Effector memory CD8-positive, alpha-beta T cell (primary cell): ENCODE measurements at places on chromosomes 3 and 15.

DNA sequence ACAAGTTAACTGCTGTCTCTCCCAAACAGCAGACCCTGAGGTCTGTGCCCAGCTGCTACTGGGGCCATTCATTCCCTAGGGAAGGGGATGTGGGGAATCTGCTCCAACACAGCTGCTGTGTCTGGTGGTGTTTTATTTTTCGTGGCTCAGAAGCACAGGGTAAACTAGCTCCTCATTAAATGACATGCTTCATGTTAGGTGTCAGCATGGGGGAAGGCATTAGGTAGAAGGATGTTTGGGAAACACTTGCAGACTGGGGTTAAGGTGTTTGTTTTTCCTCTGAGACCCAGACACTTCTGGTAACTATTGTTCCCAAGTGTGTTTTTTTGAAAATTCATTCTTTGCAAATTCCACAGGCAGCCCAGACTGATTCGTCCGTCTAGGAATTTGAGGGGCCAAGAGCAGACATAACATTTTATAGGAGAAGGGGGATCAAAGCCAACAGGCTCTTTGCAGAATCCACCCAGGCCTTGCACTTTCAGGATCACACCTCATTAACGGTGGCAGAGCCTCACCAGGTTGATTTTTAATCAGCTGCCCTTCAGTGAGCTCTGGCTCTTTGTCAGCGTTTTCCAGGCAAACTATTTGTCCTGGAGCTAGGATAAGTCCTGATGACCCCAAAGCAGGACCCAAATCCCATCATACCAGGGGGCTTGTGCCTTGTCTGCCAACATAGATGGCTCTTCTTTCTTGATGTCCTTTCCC, 65.4 kb upstream of the ITGA11 start:
- no peak for DNase-seq

DNA sequence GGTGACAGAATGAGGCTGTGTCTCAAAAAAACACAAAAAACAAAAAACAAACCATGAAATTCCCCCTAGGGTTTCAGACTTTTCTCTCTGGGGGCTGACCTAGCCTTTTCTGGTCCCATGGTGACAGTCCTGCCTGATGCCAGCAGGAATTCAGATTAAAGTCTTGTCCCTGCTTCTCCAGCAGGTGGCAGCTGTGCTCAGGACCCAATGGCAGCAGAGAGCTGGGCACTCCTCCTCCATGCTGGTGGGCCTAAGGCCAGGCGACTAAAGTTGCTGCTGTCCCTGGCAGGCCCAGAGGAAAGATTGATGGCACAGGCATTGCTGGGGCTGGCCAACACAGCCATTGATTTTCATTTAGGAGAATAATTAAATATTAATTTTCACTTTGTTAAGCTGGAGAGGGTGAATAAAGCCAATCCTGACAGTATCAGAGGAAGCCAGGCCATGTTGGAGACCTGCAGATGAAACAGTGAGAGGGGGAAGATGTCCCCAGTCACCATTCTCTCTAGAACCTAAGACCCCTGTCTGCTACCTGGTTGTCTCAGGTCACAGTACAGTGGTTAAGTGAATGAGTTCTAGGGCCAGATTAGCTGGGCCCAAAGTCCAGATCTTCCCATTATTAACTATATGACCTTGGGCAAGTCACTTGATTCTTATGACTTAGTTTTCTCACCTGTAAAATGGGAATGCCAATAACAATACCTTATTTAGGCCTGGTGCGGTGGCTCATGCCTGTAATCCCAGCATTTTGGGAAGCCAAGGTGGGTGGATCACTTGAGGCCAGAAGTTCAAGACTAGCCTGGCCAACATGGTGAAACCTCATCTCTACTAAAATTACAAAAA, 7.1 kb downstream of the CELF6 start:
- DNase-seq, result peak; percentile 53

GRCh38 chr15:74655424-74655823, 39.8 kb downstream of the CLK3 start:
- DNase-seq, result no peak

DNA sequence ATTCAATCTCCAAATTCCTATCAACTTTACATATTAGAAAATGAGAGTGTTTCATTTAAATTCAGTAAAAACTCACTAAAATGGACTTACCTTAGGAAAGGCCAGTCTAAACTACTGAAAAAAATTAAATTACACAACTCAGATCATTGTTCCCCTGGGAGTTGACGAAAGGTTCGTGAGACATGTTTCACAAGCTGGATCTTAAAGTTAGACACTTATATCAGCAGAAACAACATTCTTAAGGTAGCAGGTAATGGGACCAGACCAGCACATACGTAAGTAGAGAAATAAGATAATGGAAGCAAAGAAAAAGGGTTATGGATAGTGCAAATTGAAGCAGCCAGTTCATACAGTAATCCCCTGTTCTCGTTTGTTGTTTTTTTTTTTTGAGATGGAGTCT, 8.9 kb downstream of the RFX7 start:
- no peak for DNase-seq
